Activated T-helper 1 cell treated with anti-CD3 and anti-CD28 coated beads, Interleukin-2, amount 50 U/mL, for 16 hours (primary cell): ENCODE measurements at places on chromosomes 2 and 18.

DNA sequence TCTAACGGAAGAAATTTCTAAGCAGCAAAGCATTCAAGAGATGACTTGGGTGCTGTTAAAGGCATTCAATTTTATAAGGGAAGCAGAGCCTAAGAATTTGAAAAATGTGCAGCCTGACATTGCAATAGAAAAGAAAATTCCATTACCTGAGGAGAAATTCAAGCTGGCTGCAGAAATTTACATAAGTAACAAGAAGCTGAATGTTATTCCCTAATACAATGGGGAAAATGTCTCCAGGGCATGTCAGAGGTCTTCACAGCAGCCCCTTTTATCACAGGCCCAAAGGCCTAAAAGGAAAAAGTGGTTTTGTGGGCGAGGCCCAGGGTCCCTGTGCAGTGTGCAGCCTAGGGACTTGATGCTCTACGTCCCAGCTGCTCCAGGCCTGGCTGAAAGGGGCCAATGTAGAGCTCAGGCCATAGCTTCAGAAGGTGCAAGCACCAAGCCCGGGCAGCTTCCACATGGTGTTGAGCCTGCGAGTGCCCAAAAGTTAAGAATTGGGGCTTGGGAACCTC lies 306.7 kb downstream of the RDH14 start:
- DNase-seq = no peak

GRCh38 chr2:654896-655295 lies 22.3 kb downstream of the TMEM18 start:
- no peak for DNase-seq

GRCh38 chr2:202703091-202703490 lies 68.3 kb downstream of the FAM117B start:
- no peak for DNase-seq

DNA sequence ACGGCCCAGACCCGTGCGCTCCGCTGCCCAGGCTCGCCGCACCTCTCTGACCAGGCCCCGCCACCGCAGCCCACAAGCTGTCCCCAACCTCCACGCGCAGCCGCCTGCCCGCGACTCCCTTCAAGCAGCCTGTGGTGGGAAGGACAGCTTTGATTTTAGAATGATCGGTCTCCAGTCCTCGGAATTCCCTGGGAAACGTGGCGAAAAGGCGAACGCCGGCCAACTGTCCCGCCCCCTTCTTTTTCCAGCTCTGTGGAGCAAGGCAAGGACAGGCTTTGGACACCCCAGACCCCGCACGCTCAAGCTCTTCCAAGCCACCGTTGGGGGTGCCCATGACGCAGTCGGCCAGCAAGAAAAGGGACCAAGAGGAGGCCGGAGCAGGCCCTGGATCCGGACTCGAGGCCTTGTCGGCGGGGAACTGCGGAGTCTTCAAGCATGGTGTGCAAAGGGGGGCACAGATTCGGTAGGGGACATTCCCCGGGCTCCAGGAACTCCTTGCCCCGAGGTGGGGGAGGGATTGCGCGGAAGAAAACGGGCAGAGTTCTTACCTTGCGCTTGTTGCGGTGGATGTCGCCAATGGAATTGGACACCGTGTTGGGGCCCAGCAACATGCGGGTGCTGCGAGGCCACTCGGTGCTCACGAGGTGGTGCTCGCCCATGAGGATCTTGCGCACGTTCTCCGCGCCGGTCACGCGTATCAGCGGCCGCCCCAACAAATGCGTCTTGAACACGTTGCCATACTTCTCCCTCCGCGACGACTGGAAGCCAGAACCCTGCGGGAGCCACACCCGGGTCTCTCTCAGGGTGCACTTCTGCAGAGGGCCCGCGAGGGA lies 4.0 kb downstream of the CYP26B1 start:
- no peak for DNase-seq

- DNase-seq = no peak
Observed at GRCh38 chr18:55588870-55589595, 1.0 kb upstream of the TCF4 start.

GRCh38 chr18:62486290-62486964 lies 36.4 kb upstream of the ZCCHC2 start:
- no peak for DNase-seq

GRCh38 chr18:44765456-44765855 lies 84.8 kb downstream of the SETBP1 start:
- DNase-seq = no peak

DNA sequence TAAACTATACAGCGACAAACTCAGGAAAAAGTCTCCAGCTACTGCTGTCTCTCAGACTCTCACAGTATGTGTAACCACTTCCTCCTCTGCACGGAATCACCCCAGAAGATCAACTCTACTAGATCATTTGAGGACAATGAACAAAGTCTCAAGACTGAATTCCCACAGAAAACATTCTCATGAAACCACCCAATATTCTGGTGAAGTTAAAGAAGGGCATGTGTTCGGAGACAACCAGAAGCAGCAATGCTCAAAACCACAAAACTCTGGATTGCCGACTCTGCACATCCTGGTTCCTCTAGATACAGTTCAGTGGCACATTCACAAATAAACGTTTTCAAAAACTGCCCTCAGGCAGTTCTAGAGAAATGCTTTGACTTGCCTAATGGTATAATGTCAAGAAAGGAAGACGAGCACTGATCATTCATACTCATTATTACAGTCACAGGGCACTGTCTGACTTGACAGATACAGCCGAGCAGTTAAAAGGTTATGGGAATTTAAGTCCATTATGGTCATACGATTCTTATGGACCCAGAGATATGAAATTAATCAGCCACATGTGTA lies 91.9 kb upstream of the STK17B start:
- DNase-seq = no peak

DNA sequence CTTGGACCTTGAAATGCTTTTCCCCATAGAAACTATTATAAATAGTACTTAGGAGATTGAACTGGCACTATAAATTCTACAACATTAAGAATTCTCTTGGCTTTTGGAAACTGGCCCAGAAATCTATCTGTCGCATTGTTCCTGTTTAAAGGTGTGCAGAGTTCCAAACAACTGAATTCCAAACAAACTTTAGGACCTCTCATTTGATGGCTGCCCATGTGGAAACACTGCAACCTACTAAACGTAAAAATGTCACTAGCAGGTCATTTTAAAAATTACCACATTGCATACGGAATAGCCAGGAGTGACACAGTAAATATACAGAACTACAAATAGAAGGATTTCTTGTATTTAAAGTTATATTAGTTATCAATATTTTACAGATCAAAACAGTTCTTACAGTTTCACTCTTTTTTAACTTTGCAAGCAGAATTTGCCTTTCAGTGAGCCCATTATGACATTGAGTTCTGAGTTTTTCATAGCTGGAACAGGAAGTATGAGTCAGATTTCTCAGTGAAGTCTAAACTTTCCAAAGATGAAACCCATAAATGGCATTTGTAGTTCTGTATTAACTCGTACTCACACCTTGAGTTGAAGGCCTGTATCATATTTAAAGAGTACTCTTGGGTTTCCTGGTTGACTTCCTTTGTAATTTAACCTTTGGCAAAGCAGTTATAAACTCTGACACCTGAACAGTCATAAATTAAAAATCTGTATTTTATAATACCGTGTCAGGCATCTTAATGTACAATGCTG lies 142.3 kb upstream of the BOD1L2 start:
- no peak for DNase-seq

DNA sequence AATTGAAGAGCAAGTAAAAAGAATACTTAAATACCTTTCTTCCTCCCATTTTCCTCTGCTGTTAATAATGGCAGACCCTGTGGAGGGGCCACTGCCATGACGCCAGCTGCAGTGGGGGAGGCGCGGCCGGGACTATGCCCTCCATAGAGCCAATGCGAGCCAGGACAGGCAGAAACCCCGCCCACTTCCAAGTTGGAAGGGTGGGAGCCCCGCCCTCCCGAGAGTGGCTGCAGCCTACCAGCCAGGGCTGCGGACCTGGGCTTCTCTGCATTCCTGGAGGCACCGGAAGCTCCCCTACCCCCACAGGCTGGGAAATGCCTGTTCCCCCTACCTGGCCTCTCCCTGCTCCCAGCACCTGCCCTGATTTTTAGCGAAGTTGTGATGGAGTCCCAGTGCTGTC lies 439.4 kb upstream of the CDH19 start:
- DNase-seq = no peak

GRCh38 chr2:26942543-26943295 lies 27.7 kb upstream of the MAPRE3 start:
- DNase-seq = peak; percentile 32
